ENCODE measurements at places on chromosomes 7 and 10.

GRCh38 chr7:43872406-43873110 is 3.2 kb upstream of the MRPS24 start:
- no peak for DNase-seq

DNA sequence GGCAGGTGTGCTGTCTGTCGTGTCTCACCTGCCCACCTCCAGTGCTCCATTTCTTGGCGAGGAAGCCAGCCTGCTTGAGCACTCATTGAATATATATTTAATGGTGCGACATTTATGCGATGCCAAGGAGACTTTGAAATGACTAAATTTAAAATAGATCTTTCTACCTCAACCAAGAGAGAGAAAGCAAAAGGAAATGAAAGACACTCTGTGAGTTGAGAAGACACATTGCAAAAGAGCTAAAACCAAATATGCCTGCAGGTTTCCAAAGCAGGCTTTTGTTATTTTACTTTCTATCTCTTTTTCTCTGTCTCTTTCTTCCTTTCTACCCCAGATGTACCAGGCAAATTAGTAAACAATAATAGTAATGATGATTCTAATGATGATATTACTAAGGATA is 53.6 kb upstream of the AOAH start:
- peak; percentile 19 for DNase-seq

- no peak for DNase-seq
These were observed 16.9 kb upstream of the PRF1 start for GRCh38 chr10:70619271-70620019.

GRCh38 chr10:32964270-32964669 is 6.2 kb upstream of the ITGB1 start:
- no peak for DNase-seq

DNA sequence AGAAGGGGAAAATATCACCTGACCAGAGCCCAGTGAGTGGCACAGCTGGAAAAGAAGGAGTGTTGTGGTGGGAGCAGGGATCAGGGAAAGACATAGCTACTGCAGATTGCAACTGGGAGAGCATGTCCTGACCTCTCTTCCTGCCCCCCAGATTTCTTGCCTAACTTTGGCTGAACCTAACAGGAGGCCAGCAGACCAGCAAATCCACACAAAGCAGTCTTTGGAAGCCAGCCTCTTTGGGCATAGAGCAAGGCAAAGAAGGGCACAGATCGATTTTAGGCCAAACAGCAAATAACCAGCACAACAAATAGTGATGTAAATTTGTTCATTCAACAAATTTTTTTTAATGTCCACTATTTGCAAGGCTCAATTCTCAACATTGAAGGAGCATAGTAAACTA is 433.2 kb upstream of the GHITM start:
- DNase-seq = no peak

DNA sequence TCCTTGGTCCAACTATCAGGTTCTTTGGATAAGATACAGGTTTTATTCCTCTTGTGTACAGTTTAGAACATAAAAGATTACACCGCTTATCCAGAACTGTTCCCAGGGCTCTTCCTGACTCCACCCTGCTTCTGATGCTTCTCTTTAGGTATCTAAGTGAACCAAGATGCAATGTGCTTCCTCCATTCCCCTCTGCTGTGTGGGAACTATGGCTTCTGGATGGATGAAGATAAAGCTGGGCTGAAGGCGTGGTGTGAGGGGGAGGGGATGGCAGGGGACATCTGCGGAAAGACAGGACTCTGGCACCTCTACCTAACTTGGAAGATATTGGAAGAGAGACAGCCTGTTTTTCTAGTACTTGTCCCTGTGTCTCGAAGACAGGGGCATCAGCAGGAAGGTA is 209.9 kb upstream of the TBX20 start:
- DNase-seq = no peak

- DNase-seq = no peak
These were observed 103.2 kb upstream of the PPP2R2D start for GRCh38 chr10:131797626-131798025.

DNA sequence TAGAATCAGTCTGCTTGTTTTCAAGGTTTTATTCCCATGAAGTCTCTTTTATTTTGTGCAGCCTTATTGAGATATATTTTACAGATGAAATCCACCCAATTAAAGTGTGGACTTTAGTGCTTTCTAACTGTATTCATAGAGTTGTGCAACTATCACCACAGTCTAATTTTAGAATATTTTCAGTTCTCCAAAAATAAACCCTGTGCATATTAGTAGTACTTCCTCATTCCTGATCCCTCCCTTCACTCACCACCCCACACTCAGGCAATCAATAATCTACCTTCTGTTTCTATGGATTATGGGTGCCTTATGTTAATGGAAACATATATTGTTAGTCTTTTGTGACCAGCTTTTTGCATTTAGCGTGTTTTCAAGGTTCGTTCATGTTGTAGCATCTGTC is 185.7 kb upstream of the TMEM72 start:
- DNase-seq = no peak

GRCh38 chr7:45126920-45127319 is 15.4 kb upstream of the TBRG4 start:
- no peak for DNase-seq

DNA sequence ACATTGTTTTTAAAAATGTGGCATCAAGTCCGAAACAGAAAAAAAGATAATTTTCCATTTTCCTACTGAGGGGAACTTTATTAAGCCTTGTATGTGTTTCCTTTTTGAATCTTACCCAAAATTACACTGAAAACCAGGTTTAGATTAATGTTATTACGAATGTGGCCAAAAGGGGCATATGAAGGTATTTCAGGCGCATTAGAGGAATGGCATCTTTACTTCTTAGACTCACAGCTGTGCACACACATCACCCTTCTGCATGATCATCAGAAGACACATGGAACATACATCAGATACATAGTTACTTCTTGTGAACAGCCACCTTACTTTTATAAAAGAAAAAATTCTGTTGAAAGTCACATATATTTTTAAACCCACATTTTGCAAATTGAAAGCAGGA is 58.6 kb upstream of the ZPBP start:
- no peak for DNase-seq

GRCh38 chr10:130773941-130774340 is 537.6 kb downstream of the TCERG1L start:
- no peak for DNase-seq

DNA sequence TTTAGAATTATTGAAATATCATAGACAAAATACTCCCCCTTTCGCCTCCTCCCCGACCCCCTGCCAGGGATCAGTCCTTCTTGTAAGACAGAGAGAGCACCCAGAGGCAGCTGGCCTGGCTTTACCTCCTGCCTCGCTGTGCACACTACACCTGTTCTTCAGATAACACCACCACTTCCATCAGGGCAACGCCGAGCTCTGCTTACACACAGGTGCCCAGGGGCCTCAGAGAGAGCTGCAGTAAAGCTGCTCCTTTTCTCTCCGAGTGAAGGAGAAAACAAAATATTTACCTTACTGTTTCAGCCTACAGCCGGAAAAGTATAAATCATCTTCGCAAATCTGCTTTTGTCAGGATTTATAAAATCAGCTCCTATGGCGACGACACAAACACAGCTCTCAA is 80.7 kb downstream of the HIPK2 start:
- peak; percentile 79 for DNase-seq

GRCh38 chr7:43721193-43721806 is 8.0 kb downstream of the COA1 start:
- peak; percentile 21 for DNase-seq

DNA sequence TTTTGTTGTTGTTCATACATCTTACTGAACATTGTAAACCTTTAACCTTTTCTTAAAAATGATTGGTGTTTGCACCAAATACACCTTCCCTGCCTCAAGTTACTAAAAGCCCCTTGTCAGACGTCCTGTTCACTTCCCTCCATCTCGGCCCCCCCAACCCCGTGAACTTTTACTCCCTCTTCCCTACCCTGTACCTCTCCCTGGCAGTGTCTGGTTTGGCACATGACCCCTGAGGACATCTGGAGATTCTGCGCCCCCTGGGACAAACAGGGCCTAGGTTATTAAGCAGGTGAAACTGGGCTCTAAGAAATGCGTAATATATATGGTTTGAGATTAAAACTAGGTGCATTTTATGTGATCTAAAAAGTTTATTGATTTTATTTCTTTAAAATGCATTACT is 1.4 kb downstream of the PPP2R2D start:
- DNase-seq = no peak

GRCh38 chr10:484441-484924 is 205.0 kb downstream of the DIP2C start:
- peak; percentile 56 for DNase-seq

GRCh38 chr10:43122826-43123225 is 15.4 kb upstream of the CSGALNACT2 start:
- no peak for DNase-seq

- no peak for DNase-seq
These were observed 97.8 kb downstream of the AUTS2 start for GRCh38 chr7:69696054-69696591.

GRCh38 chr7:40300146-40300670 is 165.4 kb downstream of the SUGCT start:
- DNase-seq = no peak

GRCh38 chr10:122863216-122864193 is 15.9 kb downstream of the FAM24B start:
- DNase-seq = no peak

DNA sequence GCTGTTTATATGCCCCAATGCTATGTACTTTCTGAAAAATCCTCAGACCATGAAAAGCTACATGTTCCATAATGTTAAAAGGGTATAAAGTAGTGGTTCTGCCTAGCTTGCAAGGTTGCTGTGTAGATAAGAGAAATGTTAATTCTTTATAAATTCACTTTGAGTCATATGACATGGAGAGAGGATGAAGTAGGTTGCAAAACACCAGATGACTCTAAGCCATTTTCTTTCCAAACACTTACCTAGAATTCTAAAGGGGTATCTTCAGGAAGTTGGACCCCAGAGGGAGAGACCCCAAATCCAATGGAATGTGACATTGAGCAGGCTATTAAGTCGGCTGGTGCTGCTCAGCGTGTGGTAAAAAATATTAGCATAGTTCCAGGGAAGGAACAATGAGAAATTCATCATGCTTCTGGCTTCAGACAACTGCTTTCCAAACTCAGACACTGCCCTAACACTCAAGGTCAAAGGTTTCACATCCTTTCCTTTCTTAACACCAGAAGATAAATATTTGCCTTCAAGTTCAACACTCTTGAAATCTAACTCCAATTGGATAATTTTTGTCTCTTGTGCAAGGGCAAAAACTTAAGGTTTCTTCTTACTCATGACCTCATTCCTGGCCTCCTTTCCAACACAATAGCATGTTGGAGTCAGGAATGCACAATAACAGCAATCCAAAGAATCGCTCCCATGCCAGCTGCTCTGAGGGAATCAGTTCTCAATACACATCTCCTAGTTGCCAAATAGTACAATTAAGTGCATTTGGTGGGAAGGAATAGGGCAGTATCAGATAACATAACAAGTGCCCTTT is 100.7 kb upstream of the AFAP1L2 start:
- DNase-seq = no peak

GRCh38 chr7:151436446-151437158 is 3.3 kb downstream of the CRYGN start:
- no peak for DNase-seq

- peak; percentile 23 for DNase-seq
These were observed 248.7 kb downstream of the NEBL start for GRCh38 chr10:20648263-20648874.

DNA sequence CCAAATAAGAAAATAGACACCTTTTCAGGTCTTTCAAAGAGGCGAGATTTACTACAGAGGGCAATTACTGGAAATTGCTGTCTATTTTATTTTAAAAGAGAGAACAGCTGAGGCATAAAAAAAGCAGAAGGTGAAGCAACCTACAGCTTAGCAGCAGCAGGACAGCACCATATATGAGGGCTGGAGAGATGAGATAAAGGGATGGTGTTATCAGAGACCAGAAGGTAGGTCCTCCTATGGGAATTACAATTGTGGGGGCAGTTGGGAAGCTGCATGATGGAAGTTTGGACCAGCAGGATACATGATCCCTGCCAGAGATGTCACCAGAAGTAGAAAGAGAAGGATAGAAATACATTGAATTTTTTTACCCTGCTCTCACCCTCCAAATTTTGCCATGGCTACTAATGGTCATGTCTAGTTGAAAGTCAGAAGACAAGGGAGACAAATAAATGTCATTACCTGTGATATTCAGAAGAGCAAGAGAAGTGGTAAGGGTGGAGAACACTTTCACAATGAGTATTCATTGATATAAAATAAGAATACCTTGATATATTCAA is 77.2 kb upstream of the CALCR start:
- no peak for DNase-seq

DNA sequence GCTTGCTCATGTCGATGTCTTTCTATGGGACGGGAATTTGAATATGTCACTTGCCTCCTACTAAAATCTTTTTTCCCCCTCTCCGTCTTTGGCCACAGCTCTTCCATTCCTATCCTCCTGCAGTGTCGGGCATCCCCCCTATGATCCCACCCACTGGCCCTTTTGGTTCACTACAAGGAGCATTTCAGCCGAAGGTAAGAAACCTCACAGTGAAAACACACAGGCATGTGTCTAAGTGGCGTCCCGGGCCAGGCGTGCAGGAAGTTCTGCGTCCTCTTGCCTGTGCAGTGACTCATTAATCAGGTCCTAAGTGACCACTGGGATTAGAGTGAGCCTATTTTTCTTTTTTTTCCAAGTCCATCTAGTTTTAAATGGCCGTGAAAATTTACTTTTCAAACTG is 360.5 kb upstream of the GALNT17 start:
- no peak for DNase-seq

GRCh38 chr7:142300689-142301088 is 42.8 kb upstream of the PRSS58 start:
- DNase-seq = no peak

- no peak for DNase-seq
These were observed 258.0 kb downstream of the ZMYND11 start for GRCh38 chr10:393106-393745.

- DNase-seq = no peak
These were observed 228.3 kb upstream of the NPVF start for GRCh38 chr7:25456467-25457171.

- no peak for DNase-seq
These were observed 83.4 kb downstream of the PRKAG2 start for GRCh38 chr7:151793531-151793951.

- no peak for DNase-seq
These were observed 9.8 kb upstream of the ACTA2 start for GRCh38 chr10:88962336-88962735.

DNA sequence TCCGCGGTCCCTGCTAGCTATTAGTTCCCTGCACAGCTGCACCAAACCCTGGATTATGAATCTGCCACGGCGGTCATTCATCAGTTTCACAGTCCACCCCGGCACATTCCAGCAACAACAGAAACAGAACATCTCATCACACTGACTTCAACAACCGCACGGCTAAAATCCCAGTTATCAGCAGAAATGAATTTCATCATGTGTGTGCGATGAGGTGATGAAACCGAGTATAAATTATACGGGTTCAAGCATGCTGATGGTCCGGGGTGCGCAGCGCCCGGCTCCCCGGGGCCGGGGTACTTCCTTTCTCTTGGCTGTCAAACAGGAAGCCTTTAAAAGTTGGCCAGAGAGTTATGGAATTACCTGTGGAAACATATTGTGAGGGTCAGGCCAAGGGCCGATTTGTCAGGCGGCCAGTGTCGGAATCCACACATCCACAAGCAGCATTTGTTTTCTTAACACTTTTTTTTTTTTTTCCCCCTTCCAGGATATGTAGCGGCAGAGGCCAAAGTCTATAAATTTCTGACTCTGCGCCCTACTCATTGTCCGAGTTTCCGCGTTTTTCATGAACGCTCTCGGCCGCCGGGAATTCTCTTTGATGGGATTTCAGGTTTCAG is 420.9 kb upstream of the MGMT start:
- DNase-seq = no peak

- no peak for DNase-seq
These were observed 276.8 kb upstream of the CNTNAP2 start for GRCh38 chr7:145839814-145840213.

- no peak for DNase-seq
These were observed 1000.9 kb downstream of the LRMDA start for GRCh38 chr10:76432016-76433012.
